ENCODE measurements at places on chromosomes 11 and 22.

DNA sequence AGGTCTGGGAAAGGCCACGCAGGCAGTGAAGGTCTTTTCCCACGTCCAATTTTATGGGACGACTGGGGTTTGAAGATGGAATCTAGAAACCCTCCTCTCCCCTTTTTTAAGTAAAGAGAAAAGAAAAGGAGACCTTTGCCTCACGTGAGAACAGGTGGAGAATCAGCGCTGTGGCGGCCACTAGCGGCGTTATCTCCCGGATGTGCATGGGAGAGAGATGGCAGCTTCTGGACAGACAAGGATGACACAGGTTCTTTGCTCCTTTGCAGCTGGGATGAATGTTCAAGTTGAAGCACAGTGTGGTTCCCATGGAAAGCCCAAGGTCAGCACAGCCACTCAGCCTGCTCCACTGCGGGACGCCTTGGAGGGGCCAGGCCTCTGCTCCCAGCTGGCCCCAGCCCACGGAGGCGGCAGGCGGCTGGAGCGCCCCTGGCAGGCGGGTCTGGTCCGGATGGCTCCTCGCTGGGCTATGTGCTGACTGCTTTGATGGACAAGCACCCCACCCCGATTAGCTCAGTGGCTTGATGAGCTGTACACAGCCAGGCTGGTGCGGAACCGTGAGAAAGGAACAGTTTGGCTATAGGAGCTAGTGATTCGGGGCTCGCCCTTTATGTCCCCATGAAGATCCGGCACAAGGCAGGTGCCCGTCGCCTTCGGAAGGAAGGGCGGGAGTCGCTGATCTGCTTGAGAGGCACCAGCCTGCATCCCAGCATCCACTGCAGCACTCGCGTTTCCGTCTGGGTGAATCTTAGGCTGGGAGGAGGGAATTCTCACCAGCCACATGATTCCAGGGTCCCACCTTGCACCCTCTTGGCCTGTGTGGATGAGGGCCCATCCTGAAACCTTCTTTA, 14.5 kb upstream of the BID start:
- no peak for DNase-seq

DNA sequence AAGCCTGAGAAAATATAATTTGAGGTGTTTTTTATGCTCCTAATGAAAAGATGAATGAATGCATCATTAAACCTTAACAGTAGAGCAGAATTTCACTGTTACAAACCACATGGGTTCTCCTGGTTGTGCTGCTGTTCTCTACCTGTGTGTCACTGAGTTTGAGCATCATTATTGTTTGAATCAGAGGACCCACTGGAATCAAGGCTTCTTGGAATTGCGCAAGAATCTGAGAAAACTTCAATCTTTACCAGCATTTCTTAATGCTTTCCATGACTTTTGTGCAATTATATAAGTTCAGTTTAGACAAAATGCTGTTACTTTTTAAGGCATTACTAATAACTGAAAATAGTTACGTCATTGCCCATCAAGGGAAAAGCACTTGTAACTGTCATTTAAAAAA, 18.8 kb upstream of the RBX1 start:
- DNase-seq = no peak

DNA sequence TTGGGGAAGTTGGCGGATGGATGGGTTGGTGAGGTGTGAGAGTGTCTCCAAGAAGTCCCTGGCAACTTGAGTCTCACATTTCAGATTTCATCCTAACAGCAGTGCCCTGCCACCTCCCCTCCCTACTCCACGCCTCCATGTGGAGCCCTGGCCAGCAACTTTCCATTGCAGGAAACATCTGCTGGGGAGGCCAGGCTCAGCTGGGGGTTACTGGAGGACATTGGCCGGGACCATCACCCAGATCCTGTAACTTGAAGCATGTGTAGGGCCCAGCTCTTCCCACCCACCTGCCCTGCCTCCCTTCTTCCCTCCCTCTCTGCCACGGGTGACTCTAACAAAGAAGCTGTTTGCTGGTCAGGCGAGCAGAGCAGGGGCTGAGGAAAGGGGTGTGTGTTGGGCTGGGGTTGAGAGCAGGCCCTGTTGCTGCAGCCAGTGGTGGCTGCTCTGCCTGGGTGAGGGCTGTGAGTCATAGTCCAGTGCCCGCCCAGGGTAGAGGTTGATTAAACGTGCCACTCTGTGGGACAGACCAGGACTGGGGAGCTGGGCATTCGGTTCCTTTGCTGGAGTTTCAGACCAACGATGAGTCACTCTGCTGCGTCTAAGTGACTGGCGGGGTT, 64.0 kb downstream of the SCN3B start:
- no peak for DNase-seq

DNA sequence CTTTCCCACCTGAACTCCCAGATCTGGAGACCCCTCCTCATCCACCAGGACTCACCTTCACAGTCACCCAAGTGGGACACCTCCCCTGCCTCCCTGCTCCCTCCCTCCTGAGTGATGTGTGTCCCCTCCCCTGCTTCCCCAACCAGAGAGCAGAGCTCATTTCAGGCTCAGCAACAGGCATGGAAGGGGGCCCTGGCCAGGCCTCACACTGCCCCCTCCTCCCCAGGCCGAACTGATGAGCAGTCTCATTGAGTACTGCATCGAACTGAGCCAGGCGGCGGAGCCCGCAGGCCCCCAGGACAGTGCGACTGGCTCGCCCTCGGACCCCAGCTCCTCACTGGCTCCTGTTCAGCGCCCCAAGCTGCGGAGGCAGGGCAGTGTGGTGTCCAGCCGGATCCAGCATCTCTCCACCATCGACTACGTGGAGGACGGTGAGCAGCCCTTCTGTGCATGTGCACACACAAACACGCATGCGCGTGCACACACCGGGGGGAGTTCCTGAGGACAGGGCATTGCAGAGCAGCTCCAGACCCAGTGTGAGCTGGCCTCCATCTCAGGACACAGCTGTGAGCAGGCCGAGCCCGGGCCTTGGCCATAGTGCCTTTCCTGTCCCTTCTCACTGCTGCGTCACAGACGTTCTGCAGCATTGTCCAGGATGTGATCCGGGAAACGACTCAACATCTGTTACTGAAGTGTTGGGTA, 17.8 kb upstream of the NEAT1 start:
- no peak for DNase-seq

DNA sequence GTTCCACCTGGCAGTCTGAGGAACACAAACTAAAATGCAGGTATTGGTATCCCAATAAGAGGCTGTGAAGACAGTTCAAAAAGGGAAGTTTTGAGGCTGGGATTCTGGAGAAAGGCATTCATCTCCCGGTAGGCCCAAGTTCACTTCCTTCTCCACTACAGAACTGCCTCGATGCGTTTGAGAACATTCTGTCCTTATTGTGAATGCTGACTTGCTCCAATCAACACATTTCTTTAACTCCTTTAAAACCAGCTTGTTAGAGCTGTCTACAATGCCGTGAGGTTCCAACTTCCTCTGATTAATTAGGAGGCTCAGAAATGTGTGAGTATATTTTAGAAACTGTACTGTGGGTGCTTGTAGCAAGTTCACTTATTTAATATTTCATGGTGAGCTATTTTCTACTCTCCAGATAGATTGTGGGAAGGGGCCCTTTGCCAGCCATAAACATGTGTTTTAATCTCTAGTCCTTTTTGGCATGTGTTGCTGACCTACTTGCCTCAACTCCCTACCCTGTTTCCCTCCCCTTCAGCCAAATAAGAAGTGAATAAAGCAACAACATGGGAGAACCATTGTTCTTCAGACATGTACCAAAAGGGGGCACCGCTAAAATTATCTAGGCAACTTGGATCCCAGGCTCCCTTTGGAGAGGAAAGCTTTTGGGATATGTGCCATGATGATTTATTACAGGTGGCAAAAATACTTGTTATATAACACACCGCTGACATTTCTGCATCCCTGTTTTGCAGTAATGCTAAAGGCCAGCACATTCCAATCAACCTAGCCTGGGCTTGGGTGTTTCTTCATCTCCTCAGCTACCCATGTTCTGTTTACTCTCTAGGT, 245.6 kb downstream of the BLID start:
- DNase-seq = no peak

- DNase-seq = peak; percentile 70
Observed at GRCh38 chr11:132312701-132313111, 942.3 kb downstream of the NTM start.

- DNase-seq = no peak
Observed at GRCh38 chr22:28030473-28030872, 111.4 kb upstream of the PITPNB start.

DNA sequence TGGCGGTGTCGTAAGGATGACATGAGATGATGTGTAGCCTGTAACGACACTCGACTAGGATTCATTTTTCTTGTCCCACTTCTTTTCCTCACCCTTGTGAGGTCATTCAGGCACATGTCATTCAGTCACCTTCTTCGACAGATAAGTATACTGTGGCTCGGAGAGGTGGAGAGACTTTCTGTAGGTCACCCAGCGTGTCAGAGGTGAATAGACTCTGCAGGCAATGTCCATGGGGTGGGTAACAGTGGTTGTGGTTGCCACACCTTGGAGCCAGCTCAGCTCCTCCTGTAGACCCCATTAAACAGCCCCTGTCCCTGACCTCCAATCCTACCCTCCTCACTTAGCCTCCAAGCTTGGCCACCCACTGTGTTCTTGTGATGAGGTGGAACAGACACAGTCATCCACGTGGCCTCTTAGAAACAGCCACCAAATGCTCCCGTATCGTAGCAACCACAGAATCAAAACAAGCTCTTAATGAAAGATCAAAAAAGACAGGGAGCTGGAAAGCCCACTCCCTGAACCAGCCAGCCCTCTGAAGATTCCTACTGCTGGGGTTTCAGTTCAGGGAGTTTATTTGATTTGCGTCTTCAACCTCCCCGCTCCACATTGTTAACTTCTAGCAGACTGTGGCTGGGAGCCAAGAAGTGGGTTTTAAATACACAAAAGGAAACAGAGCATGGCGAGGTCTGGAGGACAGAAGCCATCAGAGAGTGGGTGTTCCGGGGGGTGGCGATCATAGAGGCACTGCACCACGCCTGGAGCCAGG, 89.0 kb upstream of the GRK3 start:
- DNase-seq = no peak

GRCh38 chr11:27215471-27216269, 147.3 kb downstream of the CCDC34 start:
- no peak for DNase-seq

DNA sequence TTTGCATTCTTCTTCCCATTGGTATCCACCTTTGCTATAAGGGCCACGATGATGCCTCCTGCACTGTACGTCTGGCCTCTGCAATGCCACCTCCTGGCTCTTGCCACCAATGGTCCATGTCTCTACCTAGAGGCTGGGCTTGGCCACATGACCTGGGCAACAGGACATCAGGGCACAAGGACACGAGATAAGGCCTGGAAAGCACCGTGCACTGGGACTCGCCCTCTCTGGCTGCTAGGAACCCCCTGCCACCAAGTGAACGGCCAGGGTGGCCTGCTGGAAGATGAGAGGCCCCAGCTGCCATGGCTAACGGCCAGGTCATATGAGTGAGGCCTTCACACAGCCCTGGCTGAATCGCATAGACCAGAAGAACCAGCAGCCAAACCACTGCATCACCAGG, 87.4 kb downstream of the TRMU start:
- no peak for DNase-seq
